SJSA1 (cell line): ENCODE measurements at places on chromosomes 1 and 21. TPM values are rescaled to one million over a fixed set of nuclear protein-coding genes. Genes with fewer than 3 reads are reported as not detected.

GRCh38 chr1:235974616-235975015 lies 90.3 kb downstream of the NID1 start:
- no peak for DNase-seq

DNA sequence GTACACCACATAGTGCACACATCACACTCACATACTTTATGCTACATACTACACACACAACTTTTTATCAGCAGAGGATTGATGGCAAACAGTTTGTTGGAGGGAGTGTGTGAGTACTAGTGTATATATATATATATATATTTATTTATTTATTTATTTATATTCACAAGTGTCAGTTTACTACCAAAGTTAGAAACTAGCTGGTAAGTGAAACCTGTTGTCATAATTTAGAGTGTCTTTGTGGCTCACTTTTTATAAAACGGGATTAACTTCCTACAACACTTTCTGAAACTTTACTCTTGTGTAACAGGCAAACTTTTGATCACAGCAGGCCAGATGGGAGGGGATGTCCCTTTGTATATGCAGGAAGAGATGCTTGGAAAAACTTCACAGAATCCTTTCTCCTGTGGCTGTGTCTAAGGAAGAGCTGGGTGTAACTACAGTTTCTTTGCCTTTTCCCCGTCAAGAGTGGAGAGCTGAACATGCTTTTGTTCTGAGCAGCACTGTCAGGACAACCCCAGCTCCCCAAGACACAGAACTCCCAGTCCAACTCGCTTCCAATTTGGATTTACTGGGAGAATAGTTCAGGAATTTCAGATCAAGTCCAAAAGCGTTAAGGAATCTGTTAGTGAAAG lies 1.9 kb upstream of the SAMD13 start:
- DNase-seq = no peak

OR2T29 gene
- total RNA-seq = not detected in 2 replicates

DNA sequence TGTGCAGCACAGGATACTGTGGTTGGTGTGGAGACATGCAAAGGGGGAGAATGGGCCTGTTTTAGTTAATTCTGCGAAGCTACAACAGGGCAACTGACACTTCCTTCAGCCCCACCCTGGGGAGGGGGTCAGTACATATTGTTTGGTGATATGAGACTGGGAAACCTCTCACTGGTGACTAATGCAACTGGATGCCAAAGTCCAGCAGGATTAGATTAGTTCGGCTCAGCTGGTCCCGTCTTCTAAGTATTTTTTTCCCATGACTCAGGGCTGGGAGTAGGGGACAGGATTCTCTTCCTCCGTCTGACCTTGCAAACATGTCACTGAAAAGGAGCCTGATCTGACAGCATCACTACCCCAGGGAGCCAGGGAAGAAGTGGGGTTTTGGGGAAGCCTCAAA lies 43.0 kb downstream of the PLXNA2 start:
- peak; percentile 96 for DNase-seq

DNA sequence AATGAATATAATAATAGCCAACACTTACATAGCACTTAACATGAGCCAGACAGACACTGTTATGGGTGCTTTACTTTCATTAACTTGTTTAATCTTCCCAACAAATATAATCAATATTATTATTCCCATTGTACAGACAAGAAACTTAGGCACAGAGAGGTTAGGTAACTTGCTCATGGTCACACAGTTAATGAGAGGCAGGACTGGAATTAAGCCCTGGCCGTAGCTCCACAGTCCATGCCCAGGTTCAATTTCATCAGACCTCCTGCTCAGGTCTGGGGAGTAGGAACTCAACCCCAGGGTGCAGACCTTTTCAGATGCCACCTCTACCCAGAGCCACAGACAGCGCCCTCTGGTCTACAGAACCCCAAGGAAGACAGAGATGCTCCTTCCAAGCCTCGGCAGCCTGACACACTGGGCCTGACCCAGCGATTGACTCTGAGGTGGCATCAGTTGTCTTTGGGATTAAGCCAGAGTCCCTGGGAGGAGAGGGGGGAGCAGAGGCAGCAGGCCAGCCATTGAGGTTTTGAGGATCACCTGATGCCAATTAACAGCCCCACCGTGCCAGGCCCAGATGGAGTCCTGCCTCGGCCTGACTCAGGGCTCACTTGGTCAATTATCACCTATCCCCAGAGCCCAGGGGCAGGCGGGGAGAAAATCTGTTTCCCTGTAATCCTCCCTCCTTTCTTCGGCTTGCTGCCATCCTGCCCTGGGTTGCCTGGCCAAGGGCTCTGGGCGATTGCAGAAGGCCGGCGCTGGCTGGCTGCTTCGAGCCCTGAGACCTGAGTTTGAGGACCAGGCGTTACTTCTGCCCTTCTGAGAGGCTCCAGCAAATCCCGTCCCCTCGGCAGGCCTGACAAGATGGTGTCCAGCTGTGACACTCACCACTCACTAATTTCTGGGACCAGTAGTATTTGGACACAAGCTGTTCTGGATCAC lies 116.7 kb downstream of the LACTBL1 start:
- no peak for DNase-seq

OR10J1 gene
- not detected in 2 replicates for total RNA-seq
